Panc1 (cell line): ENCODE measurements at places on chromosomes 12 and 14. TPM values are rescaled to one million over a fixed set of nuclear protein-coding genes. Genes with fewer than 3 reads are reported as not detected.

DNA sequence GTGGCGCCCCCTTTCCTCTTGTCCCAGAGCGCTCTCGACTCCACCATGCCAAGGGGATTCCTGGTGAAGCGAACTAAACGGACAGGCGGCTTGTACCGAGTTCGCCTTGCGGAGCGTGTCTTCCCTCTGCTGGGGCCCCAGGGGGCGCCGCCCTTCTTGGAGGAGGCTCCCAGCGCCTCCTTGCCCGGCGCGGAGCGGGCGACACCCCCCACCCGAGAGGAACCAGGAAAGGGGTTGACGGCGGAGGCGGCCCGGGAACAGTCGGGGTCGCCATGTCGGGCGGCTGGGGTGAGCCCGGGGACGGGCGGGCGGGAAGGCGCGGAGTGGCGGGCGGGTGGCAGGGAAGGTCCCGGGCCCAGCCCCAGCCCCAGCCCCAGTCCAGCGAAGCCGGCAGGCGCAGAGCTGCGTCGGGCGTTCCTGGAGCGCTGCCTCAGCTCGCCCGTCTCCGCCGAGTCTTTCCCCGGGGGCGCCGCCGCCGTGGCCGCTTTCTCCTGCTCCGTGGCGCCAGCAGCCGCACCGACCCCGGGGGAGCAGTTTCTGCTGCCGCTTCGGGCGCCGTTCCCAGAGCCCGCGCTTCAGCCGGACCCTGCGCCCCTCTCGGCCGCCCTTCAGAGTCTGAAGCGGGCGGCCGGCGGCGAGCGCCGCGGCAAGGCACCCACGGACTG lies 376 bp downstream of the INSM2 start:
- DNase-seq, result no peak

DNA sequence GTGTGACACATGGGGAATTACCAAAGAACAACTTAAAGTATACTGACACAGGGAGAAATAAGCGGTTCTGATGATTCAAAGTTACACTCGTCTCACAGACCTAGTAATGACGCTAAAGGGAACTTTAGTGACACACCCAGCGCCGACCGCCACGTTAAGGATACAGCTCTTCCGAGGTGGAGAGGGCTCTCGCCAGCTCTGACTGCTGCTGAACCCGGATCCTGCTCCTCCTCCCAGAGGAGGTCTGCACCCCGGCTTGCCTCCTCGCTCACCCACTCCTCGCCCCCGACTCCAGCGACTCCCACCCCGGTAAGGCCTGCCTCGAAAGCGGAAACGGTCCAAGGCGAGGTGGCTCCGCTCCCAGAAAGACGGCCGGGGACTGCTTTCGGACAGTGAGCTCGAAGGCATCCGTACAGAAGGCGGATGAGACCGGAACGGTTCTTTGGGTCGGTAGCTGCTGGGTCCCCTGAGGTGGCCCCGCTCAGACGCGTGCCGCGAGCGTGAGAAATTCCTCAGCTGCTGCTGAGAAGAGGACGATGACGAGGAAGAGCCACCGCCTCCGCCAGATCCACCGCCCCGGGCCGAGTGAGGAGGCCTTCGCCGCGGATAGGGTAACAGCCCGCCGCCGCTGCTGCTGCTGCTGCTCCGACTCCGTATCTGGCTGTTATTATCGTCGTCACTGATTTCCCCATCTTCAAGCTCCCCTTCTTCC lies 643 bp downstream of the ZFC3H1 start:
- DNase-seq, result no peak

DNA sequence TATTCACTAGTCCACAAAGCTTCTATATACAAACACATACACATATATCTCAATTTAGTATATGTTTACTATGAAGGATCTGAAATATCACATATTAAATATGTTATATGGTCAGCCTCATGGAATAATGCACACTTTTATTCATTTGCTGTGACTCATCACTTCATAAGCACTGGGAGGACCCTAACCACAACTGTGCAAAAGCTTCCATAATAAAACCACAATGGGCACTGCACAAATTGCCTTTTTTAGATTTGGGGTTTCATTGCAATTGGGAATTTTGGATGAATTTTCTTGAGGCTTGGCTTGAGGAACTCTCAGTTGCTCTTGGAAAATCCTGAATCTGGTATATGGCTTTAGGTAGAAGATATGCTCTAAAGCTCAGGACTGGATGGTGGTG lies 399.4 kb downstream of the C12orf75 start:
- no peak for DNase-seq

Gene RNF10
- 177 TPM for total RNA-seq

Gene TCHP
- 25.0 TPM for total RNA-seq
